ENCODE measurements at places on chromosomes 2 and 18. TPM values are rescaled to one million over a fixed set of nuclear protein-coding genes. Genes with fewer than 3 reads are reported as not detected.
A peak's percentile ranks its signal among the peaks of the same experiment; 100 is the strongest.

GRCh38 chr2:36915627-36916026 lies 50.7 kb downstream of the STRN start:
- no peak for DNase-seq

DNA sequence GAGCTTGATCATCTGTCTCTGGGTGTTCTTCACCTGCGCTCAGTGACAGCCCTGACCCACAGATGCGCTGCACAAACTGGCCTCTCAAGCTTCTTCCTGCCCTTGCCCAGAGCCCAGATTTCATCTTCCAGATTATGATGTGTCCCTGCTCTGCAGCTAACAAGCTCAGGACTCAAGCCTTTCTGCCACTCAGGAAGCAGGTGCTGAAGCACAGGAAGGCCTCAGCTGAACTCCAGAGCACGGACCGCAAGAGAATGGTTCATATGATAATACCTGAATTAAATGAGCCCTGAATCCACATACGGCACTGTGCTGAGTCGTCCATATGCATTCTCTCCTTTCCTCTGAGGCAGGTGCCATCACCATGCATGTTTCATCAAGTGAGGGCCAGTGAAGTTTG lies 3.8 kb downstream of the CD207 start:
- no peak for DNase-seq

- DNase-seq: no peak
Measured at GRCh38 chr2:169729274-169729605, 4.4 kb upstream of the KLHL23 start.

- peak; percentile 11 for DNase-seq
Measured at GRCh38 chr2:224213396-224213795, 174.3 kb upstream of the SERPINE2 start.

DNA sequence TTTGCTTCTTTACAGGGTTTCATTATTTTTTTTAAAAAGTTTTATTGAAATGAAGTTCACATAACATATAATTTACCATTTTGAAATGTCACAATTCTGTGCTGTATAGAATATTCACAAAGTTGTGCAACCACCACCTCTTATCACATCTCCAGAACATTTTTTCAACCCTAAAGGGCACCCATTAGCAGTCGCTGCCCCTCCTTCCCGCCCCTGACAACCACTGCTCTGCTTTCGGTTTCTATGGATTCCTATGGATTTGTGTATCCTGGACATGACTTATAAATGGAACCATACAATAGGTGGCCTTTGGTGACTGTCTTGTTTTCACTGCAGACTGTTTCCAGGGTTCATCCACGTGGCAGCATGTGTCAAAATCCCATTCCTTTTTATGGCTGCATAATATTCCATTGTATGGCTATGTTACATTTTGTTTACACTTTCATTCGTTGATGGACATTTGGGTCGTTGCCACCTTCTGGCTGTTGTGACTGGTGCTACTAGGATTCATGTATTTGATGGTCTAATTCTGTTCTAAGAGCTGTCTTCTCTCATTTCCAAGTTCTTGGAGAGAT lies 52.6 kb downstream of the SH3BP4 start:
- DNase-seq: no peak

The IL1RN gene
- not detected for total RNA-seq

The CCL20 gene
- total RNA-seq: not detected

GRCh38 chr2:39922679-39923405 lies 143.8 kb upstream of the THUMPD2 start:
- DNase-seq: no peak

GRCh38 chr2:235950473-235950809 lies 217.7 kb downstream of the GBX2 start:
- DNase-seq: no peak

DNA sequence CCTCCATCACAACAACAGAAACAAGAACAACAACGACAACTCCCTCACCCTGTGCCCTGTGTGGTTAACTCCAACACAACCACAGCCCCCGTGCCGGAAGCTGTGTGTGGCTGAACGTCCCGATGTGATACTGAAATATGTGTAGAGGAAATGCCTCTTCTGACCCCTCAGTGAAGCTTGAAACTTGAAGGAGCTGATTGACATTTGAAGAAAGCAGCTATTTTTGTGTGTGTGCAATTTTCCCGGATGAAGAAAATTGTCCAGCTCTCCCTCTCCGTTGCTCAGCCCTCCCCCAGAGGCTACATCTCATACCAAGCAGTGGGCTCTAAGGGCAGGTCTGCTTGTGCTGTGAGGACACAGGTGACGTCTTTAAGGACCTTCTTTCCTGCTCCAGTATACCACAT lies 173.8 kb downstream of the ICOS start:
- no peak for DNase-seq

The HAAO gene
- total RNA-seq: not detected

- DNase-seq: peak; percentile 44
Measured at GRCh38 chr2:70029814-70030409, 57.4 kb upstream of the PCBP1 start.

Measured in M059J (cell line).